ENCODE measurements at places on chromosomes 6 and 20.

DNA sequence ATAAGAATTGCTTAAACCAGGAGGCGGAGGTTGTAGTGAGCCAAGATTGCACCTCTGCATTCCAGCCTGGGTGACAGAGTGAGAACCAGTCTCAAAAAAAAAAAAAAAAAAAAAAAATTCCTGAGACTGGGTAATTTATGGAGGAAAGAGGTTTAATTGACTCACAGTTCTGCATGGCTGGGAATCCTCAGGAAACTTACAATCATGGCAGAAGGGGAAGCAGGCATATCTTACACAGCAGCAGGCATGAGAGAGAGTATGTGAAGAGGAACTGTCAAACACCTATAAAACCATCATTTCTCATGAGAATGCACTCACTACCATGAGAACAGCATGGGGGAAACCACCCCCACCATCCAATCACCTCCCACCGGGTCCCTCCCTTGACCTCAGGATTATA is 1.8 kb upstream of the FKBP1A start:
- no peak for DNase-seq

DNA sequence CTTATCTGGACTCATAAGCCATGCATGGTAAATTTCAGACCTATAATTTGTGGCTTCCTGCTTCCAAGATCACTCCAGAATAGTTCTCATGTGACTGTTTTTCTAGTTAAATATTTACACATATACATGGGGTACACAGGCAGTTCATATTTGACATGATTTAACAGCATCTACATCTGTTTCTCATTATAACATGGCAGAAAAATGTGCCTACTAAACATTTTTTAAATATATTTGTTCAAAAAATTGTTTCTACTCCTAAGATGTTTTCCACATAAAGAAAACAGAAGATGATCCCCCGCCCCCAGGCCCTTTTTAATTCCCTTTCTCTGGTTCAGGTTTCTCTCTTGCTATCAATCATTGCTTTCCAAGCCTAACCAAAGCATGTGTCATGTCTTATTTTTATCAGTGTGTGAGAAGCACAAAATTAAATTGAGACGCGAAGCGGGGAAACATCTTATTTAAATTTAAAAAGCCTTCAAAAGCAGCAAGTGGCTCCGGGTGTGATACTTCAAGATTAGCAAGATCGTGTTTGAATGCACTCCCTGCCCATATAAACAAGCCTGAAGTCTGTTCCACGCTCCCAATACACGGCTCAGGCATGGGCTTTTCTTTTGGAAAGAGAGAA is 37.3 kb downstream of the IPCEF1 start:
- no peak for DNase-seq

GRCh38 chr6:16212276-16212675 is 26.1 kb upstream of the GMPR start:
- DNase-seq: no peak

DNA sequence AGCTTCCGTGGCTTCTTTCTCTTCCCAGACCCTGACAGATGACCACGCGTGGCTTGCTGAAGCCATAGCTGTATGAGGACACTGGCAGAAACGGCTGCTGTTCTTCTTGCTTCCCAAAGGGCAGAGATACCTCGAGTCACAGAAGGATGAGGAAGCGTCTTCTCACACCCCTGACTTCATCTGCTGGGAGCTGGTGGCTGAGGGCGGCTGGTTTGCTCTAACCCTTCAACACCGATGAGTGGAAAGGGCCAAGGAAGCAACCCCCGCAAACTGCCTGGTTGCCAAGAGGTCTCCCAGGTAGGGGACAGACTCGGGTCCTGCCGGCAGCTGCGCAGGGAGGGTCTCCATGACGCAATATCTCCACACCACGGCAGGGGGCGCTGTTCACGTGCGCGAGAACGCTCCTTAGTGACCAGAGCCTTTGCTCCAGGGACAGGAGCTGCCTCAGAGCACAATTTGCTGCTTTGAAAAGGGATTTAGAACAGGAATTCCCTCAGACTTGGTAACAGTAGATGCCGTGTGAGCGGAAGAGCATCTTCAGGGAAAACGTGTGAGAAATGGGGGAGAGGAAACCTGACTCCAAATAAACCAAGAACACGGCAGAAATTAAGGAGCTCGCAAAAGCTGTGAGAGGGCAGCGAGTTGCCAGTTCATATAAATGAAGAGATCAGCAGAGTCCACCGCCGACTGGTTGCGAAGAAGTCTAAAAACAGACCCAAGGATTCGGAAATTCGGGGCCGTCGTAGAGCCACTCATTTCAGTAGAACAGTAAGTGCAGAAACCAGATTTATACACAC is 80.2 kb downstream of the ERMARD start:
- DNase-seq: peak; percentile 51

GRCh38 chr6:132465530-132466485 is 47.1 kb downstream of the STX7 start:
- no peak for DNase-seq

DNA sequence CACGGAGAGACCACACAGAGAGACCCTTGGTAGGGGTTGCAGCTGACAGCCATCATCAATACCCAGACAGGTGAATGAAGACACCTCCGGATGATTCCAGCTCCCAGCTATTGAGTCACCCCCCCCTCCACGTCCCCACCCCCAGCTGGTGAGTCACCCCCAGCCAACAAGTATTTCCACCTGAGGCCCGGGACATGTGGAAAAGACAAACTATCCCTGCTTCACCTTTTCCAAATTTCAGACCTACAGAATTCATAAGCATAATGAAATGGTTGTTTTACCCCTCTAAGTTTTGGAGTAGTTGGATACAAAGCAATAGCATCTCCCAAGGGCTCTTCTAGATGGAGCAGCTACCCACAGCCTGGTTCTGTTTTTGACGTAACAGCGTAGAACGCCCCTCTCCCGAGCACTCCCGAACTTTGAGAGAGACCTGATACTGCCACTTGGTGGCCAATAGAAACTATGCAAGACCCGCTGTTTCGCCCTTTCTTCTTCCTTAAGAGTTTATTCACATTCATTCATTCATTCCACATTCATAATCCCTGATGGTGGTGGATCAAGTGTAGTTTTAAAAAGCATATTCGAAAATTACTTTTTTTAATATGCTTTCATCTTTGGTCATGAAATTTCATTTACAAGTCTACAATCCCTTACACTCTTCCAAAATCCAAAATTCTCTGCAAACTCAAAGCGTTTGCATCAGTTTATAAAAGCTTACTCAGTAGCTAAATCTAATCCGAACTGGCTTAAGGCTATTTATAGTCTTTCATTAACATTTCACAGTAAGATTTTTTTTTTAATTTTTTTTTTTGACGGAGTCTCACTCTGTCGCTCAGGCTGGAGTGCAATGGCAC is 15.1 kb upstream of the PPP1R16B start:
- no peak for DNase-seq

Data from stimulated activated CD8-positive, alpha-beta memory T cell treated with anti-CD3 and anti-CD28 coated beads, Interleukin-4, amount 100 ng/mL, for 4 hours (primary cell).